ENCODE measurements at places on chromosomes 12 and 14.

- DNase-seq: no peak
Measured at GRCh38 chr12:3871356-3871755, 1.8 kb downstream of the PARP11 start.

DNA sequence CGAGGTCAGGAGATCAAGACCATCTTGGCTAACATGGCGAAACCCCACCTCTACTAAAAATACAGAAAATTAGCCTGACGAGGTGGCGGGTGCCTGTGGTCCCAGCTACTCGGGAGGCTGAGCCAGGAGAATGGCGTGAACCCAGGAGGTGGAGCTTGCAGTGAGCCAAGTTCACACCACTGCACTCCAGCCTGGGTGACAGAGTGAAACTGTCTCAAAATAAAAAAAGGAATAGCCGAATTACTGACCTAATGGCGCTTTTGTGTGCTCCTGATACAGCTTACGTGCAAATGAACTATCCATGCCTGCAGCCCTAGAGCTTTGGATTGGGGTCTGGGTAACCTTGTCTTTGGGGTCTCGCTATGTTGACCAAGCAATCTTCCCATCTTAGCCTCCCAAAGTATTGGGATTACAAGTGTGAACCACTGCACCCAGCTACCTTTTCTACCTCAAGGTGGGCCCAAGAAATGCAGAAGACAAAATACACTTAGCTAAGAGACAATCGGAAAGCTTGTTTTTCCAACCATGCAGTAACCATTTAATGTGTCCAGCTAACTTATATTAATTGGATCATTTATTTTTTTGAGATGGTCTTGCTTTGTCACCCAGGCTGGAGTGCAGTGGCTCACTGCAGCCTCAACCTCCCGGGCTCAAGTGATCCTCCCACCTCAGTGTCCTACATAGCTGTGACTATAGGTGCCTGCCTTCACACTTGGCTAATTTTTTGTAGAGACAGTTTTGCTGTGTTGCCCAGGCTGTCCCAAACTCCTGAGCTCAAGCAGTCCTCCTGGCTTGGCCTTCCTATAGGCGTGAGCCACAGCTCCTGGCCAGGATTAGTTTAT lies 5.5 kb downstream of the PABPN1 start:
- DNase-seq: no peak

- no peak for DNase-seq
Measured at GRCh38 chr12:124804011-124804621, 59.5 kb downstream of the SCARB1 start.

- DNase-seq: no peak
Measured at GRCh38 chr14:97748616-97749015, 951.4 kb downstream of the VRK1 start.

GRCh38 chr12:50715174-50715573 lies 48.7 kb upstream of the ATF1 start:
- no peak for DNase-seq

GRCh38 chr12:14803011-14803829 lies at the start of the genes C12orf60 and WBP11:
C12orf60 (plus strand) TSS chr12:14803670; CDS start chr12:14822936, 19,266 bp downstream.
WBP11 (minus strand) TSS chr12:14803478; CDS start chr12:14801383, 2,095 bp downstream.
- peak; percentile 96 for DNase-seq

DNA sequence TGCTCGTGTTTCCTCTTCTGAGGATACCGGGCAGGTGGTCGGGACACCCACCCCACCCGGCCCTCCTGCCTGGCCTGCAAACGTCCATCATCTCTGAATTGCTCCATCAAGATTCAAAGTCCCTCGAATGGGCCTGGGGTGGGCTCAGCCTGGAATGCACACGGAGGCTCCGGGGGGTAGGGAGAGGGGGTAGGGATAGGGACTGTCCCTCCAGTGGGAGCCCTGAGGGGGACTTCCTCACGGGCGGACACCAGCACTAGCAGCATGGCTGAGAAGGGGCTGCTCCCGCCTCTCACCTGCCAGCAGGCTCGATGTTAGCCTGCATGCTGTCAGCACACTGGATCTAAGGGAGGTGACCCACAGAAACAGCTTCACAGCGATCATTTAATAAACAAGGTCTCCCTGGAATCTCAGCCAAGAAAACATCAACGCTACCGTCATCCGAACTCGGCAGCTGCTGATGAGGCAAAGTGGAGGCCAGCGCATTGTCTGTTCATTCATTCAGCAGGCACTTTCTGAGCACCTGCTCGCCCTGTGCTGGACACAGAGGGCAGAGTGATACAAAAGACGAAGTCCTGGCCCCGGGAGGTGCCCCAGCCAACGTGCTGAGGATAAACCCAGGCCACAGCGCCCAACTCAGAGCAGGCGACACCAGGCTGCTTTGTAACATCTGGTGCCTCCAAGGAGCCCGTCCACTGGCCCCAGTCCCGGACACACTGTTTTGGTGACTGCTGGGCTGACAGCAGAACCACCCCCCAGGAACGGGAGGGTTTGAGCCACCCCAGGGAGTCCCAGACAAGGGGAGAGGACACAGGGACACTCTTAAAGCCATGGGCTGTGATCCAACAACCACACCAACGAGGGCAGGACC lies 6.3 kb downstream of the TMEM179 start:
- DNase-seq: peak; percentile 71

GRCh38 chr14:72722201-72722785 lies 171.6 kb downstream of the DPF3 start:
- no peak for DNase-seq

- no peak for DNase-seq
Measured at GRCh38 chr12:18296909-18297280, 35.6 kb downstream of the PIK3C2G start.

DNA sequence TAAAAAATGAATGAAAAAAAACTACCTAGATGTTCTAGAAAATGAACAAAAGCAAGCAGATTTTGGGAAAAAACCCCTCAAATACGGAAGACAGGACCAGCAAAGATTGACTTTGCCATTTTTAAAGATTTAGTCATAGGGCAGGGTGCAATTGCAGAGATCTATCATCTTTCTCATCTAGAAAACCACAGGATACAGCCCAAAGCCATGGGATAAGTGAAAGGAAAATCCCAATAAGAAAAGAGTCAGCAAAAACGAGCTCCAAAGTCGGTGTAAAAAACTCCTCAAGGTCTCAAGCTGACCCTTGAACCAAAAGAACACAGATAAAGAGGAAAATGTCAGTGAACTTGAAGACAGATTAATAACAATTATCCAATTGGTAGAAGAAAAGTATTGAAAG lies 28.0 kb downstream of the CEP290 start:
- no peak for DNase-seq

- no peak for DNase-seq
Measured at GRCh38 chr12:11885261-11886038, 185.3 kb upstream of the BCL2L14 start.

DNA sequence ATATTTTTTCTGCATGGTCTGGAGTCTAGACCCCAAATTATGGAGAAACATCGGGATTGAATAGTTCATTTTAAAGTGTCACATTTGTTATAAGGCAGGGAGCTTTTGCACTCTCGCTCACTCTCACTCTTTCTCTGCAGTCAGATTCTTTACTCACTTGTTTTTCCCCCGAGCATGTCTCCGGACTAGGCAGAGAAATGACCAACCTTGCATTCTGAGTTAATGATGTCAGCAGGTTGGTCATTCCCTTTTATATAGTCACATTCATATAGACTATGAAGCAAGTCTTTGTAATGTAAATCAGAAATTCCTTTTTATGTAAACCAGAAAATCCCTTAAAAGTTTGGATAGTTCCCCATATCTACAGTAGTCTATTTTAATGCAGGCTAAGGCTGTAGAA lies 4.1 kb downstream of the C12orf75 start:
- no peak for DNase-seq

DNA sequence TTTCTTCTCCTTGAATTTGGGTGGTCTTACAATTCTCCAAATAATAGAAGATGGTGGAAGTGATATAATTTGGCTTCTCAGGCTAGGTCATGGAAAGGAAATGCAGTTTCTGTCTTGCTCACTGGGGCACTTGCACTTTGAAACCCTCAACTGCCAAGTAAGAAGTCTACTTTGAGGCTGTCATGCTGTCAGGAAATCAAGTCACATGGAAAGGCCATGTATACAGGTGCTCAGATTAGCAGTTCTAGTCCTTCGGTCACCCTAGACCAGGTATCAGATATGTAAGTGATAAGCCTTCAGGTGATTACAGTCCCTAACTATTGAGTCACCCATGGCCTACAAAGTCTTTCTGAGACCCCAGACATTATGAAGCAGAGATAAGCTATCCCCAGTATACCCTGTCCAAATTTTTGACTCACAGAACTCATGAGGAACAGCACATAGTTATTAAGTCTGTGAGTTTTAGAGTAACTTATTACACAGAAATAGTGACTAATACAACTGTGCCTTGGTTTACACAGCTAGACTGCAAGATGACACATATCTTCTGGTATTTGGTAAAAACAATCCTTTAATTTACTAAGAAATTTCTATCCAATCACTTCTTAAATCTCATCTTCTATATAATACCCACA lies 26.3 kb upstream of the BBS10 start:
- DNase-seq: no peak

- no peak for DNase-seq
Measured at GRCh38 chr12:24499151-24500146, 449.5 kb downstream of the BCAT1 start.

GRCh38 chr14:96734076-96734622 lies 63.0 kb upstream of the VRK1 start:
- no peak for DNase-seq

GRCh38 chr14:37697489-37698121 lies 102.2 kb downstream of the TTC6 start:
- no peak for DNase-seq

DNA sequence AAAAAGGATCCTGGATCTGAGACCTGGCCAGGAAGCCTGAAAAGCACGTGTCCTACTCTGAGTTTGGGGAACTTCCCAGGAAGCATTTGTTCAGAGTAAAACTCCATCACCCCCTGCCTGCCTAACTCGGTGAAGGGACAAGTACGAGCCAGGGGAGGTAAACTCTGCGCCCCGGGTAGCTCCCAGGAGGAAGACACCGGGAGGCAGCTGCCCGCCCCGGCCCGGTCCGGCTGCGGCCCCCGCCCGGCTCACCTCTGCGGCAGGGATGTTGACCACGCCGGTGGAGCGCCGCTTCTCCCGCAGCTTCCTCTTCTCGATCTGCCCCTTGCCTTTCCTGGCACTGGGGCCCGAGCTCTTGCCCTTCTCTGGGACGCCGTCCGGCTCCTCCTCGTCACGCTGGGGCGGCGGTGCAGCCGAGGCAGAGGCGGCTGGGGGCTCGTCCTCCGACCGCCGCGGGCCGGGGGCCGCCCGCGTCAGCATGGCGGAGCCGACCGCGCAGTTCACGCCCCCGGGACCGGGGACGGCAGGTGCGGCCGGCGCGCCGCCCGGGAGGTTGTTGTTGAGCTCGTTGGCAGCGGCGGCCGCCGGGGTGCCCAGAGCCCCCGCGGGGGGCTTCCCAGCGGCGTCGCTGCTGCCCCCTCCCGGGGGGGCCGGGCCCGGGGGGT lies 1.2 kb downstream of the PAWR start:
- DNase-seq: peak; percentile 85

- no peak for DNase-seq
Measured at GRCh38 chr12:18391151-18391550, 129.8 kb downstream of the PIK3C2G start.

DNA sequence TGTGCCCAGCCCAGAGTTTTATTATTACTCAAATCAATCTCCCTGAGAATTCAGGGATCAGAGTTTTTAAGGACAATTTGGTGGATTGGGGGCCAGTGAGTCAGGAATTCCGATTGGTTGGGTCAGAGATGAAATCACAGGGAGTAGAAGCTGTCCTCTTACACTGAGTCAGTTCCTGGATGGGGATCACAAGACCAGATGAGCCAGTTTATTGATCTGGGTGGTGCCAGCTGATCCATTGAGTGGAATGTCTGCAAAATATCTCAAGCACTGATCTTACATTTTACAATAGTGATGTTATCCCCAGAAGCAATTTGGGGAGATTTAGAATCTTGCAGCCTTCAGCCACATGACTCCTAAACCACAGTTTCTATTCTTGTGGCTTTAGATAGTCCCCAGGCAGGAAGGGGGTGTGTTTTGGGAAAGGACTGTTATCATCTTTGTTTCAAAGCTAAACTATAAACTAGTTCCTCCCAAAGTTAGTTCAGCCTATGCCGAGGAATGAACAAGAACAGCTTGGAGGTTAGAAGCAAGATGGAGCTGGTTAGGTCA lies 89.1 kb upstream of the CNOT2 start:
- no peak for DNase-seq

- peak; percentile 87 for DNase-seq
Measured at GRCh38 chr14:54650331-54650958, 83.5 kb downstream of the SAMD4A start.

GRCh38 chr12:12705838-12706520 lies 10.0 kb upstream of the GPR19 start:
- no peak for DNase-seq

- DNase-seq: no peak
Measured at GRCh38 chr12:68340404-68341270, 8.5 kb upstream of the MDM1 start.

- DNase-seq: no peak
Measured at GRCh38 chr14:81062816-81063215, 107.4 kb downstream of the TSHR start.

- DNase-seq: no peak
Measured at GRCh38 chr12:84507956-84508850, 404.4 kb downstream of the SLC6A15 start.

DNA sequence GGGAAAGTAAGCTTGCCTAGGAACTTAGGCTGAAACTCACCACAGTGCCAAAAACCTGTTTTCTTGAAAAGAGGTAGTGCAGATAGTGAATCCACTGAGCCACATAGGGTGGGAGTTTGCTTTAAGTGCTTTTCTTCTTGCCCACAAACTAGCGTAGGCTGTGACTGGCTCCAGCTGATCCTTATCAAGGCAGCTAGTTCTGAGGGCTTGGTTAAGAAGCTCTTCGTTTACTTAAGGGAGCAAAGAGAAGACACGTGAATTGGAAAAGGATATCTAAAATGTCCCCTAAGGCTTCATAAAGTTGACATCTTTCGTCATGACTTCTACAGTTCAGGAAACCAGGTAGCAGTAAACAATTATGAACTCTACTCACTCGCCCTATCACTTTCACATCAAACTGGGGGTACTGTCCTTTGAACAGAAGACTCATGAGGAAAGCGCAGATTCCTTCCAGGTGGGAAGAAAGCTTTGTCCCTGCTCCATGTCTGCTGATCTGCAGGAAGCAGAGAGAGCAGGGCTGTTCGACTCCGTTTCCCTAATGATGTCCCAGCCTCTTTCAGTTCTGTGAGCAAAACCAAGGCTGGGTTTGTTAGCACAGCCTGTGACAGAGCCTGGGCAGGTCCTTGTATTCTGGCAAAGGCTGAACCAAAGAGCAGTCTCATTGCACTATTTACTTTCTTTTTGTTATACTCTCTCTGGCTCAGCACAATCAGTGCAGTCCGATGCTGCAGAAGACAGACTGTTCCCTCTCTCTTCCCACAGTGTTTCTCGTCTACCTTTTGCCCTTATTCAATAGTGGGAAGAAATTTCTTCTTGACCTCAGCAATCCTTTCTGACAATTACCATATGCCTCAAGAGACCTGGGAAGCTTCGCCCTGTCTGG lies 93.5 kb upstream of the ETV6 start:
- DNase-seq: no peak

GRCh38 chr12:55681142-55682077 lies 26.3 kb downstream of the ITGA7 start:
- DNase-seq: peak; percentile 82
